NCI-H774 (cell line): ENCODE measurements at places on chromosomes 1 and 21.

GRCh38 chr1:88399690-88400089 is 284.4 kb upstream of the PKN2 start:
- no peak for DNase-seq

DNA sequence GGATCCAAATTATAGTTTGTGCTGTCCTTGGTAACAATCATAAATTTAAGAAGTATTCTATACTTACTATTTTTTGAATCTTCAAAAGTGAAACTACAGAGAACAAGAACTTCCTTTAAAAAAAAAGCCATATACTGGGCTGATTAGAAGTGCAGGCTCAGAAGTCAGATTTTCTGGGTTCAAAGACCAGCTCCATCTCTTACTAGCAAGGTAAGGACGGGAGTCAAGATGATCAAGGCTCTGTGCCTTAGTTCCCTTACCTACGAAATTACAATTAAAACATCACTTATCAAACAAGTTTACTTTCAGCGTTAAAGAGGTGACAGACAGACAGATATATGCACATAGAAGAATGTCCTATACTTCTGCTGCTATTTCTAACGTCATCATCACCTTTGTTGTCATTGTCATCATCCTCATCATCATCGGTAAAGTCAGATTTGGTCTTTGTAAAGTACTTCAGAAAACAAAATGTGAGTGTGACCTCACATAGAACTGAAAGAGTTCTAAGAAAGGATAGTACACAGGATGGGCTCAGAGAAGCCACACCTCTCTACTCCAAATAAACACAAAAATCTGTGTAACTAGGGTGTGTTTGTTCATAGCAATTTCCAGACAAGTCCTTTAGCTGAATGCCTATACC is 178.7 kb downstream of the VAV3 start:
- no peak for DNase-seq

GRCh38 chr1:53545663-53546408 is 86.6 kb downstream of the DMRTB1 start:
- DNase-seq: no peak

- no peak for DNase-seq
Observed at GRCh38 chr1:199747984-199748383, 279.5 kb upstream of the NR5A2 start.

DNA sequence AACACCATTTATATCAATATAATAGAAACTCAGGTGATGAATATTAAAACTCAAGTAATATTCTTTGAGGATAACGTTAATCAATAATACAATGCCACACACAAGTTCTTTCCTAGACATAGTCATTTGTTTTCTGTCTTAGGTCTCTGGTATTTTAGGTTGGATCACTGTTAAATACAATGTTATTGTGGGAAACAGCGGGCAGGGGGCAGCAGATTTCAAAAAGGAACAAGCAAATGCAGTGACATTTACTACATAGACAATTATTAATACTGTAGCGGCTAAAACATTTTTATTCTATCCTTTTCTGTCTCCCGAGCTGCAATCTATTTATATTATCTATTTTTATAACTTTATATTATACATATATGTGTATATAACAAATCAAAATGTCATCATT is 186.4 kb upstream of the ZNHIT6 start:
- no peak for DNase-seq

- DNase-seq: no peak
Observed at GRCh38 chr1:160863774-160864131, 1.1 kb upstream of the CD244 start.

GRCh38 chr1:109765483-109765815 is 1.7 kb upstream of the EPS8L3 start:
- no peak for DNase-seq

DNA sequence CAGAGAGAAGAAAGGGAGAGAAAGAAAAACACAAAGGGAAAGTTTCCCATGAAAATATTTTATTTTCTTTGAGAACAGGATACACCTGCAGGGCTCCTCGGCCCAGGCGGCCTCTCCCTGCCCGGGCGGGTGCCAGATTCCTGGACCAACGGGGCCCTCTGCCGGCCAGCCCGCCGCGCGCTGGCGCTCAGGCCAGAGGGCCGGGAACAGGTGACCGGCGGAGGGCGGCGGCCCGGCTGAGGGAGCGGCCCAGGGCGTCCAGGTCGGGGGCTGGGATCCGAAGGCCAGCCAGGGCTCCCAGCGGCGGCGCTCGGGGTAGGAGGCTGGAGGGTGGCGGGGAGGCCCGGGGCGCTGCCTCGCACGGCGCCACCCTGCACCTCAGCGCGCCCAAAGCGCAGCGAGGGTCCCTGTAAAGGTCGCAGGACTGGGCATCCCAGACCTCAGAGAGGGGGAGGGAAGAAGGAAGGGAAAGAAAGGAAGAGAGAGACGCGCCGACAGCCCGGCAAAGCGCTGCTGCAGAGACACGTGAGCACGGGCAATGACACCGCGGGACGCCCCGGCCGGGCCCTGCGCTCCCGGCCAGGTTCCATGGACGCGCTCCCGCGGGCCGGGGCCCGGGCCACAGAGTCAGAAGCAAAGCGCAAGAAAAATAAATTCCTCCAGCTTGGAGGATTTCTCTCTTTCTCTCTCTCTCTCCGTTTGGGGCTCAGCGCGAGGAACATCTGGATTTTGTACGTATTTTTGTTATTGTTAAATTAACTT is 927 bp downstream of the WNT9A start:
- DNase-seq: peak; percentile 42

- DNase-seq: no peak
Observed at GRCh38 chr1:161251579-161251978, 7.0 kb upstream of the PCP4L1 start.

GRCh38 chr1:107499139-107499744 is 358.4 kb downstream of the NTNG1 start:
- no peak for DNase-seq

- no peak for DNase-seq
Observed at GRCh38 chr1:167514288-167514687, 4.0 kb downstream of the CD247 start.

- DNase-seq: no peak
Observed at GRCh38 chr1:35574655-35575415, 1.7 kb downstream of the TFAP2E start.

DNA sequence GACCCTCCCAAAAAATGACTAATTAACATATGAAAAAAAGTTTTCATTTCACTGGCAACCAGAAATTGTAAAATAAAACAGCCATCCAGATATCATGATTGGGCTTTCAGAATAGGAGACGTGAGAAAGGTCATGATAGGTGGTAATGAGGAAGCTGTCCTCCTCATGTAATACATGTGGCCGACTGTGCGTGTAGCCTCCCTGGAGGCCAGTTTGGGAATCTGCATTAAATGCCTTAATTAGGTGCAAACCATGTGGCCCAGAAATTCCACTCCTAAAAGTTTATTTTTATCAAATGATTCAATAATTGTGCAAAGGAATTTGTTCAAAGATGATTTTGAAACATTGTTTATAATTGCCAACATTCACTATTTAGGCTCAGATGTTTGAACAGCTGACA is 127.6 kb upstream of the C1orf105 start:
- DNase-seq: no peak

DNA sequence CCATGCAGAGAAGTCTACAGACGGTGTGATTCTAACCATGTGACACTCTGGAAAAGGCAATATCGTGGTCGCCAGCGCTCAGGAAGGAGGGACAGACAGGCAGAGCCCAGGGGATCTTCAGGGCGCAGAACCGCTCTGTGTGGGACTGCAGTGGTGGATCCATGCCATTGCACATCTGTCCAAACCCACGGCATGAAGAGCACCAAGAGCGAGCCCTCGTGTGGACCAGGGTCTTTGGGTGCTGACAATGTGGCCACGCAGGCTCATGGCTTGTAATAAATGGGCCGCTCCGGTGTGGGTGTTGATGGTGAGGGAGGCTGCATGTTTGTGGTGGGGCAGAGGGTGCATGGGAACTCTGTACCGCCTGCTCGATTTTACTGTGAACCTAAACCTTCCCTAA is 25.3 kb upstream of the POFUT2 start:
- DNase-seq: no peak

DNA sequence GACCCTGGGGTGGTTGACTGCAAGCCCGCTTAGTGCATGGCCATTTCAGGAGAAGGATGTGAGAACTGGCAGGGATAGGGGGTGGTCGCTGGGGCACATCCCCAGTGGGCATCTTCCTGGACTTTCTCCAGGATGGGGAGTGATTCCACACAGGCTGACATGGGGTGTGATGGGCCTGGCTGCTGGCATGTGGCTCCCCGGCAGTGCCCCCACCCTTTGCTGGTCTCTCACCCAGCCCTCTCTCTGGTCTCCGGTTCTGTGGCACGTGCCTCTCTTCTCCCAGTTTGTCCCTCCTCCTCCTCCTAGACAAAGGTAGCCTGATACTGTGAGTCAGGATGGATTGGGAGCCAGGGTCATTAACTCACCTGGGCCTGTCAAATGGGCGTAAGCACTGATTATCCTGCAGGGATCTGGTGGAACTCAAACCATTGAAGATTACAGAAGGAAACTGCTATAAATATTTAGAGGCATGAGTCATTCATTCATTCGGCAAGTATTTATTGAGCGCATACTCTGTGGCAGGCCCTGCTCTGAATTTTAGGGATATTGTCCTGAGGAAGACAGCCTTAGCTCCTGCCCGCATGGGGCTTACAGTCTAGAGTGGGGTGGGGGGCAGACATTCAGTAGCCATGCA is 23.6 kb upstream of the EPS8L3 start:
- DNase-seq: no peak

GRCh38 chr1:31415658-31416057 is 2.6 kb downstream of the SERINC2 start:
- DNase-seq: no peak

DNA sequence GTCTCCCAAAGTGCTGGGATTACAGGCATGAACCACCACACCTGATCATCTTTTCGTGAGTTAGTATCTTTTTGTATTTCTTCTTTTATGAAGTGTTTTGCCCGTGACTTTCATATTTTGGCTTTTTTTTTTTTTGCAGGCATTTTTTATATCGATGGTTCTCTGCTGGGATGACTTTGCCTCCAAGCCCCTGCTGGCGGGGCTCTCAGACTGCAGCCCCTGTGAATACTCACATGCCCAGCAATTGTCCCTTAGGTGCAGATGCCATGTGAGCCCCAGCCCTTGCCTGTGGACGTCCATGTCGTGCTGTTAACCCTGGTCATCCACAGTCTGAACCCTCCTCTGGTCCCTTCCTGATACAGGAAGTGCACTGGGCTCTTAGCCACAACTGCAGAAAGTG is 21.7 kb downstream of the CRYAA start:
- no peak for DNase-seq

DNA sequence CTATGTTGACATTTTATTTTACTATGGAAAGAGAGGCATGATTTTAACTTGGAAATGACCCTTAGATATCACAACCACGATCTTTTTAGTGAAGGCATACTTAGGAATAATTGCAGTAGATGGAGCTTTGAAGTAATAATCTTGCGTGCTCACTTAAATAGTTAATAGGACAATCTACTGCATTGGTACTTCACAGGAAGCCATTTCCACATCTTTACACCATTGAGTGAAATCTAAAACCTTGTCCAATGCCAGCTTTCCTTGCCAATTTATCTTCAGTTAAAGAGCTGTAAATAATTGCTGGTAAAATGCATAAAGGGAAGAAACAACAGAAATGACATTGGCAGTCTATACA is 586.3 kb downstream of the ADGRL2 start:
- DNase-seq: no peak

GRCh38 chr1:27372022-27372807 is 2.4 kb downstream of the FCN3 start:
- no peak for DNase-seq
